Mesenchymal stem cell (in vitro differentiated cells and primary cell): ENCODE measurements at places on chromosomes 1 and 21.

- no peak for DNase-seq
Measured at GRCh38 chr1:110254604-110255391, 44.7 kb downstream of the KCNC4 start.

GRCh38 chr1:177794376-177794991, 175.4 kb downstream of the SEC16B start:
- no peak for DNase-seq

DNA sequence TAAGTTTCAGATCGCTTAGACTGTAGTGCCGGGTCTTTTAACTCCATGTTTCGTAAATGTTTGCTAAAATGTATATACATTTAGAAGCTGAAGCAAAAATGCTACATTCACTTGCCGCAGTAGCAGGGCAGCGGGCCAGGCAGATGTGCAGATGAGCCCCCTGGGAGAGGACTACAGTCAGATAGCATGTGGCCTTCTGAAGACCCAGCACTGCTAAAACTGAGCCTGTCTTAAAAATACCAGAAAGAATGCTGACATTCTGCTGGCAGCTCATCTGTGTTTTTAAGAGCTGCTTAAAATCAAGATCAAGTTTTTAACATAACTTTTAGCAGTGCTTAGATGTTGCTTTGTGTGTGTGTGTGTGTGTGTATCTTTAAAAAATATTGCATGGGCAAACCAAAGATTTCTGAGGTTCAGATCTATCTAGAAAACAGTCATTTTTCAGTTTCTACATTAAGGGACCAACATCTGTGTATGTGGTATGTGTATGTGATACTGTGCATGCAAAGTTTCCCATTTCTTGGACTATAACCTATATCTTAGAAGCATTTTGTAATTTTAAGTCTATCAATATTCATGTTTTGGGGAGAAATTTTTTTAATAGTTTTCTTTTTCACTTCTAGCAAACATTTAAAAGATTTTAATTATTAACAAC, 31.7 kb downstream of the CHRM3 start:
- no peak for DNase-seq

DNA sequence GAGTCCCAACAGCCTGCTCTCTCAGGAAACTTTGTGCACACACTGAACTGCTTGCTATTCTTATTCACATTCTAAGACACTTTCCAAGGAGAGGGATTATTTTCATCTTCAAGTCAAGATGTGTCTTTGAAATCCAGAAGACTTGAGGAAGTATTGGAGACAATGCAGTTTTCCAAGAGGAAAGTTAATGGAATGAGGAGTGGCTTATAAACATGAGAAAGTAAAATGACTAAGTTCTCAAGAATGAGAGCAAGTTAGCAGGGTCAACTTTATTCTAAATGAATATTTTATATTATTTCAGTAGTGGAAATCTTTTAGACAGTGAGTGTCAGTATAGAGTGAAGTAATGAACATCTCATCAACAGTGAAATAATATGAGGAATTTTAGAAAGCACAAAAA, 1239.3 kb downstream of the MRPL39 start:
- no peak for DNase-seq

GRCh38 chr1:112388436-112388835, 7.6 kb upstream of the CTTNBP2NL start:
- no peak for DNase-seq

DNA sequence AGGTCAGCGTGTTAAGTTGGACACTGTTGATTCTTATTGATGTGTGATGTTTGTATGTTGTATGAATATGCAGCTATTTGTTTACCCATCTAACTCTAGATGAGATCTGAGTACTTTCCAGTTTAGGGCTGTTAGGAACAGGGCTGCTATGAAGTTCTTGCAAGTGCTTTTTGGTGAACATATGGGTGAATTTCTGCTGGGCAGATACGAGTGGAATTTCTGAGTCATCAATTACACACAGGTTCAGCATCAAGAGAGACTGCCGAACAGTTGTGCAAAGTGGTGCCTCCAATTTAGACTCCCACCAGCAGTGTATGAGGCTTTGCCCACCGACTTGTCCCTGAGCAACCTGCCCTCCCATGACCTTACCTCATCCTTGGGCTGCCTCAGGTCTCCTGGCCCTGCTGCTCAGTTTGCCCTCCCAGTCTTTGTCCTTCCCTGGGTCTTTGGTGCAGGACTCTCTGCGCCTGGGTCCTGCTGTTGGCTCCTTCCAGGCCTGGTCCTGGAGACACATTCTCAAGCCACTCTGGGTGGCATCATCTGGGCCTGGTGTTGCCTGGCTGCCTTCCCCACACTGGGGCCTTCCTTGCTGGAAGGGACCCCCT, 343.6 kb downstream of the PTPRU start:
- DNase-seq, result peak; percentile 37

- peak; percentile 30 for DNase-seq
Measured at GRCh38 chr1:109466452-109467300, at the start of gene SYPL2. SYPL2 (plus strand) TSS chr1:109466546; CDS start chr1:109466844, 298 bp downstream.

GRCh38 chr1:153352523-153352922, 3.9 kb upstream of the PGLYRP4 start:
- DNase-seq, result peak; percentile 62

DNA sequence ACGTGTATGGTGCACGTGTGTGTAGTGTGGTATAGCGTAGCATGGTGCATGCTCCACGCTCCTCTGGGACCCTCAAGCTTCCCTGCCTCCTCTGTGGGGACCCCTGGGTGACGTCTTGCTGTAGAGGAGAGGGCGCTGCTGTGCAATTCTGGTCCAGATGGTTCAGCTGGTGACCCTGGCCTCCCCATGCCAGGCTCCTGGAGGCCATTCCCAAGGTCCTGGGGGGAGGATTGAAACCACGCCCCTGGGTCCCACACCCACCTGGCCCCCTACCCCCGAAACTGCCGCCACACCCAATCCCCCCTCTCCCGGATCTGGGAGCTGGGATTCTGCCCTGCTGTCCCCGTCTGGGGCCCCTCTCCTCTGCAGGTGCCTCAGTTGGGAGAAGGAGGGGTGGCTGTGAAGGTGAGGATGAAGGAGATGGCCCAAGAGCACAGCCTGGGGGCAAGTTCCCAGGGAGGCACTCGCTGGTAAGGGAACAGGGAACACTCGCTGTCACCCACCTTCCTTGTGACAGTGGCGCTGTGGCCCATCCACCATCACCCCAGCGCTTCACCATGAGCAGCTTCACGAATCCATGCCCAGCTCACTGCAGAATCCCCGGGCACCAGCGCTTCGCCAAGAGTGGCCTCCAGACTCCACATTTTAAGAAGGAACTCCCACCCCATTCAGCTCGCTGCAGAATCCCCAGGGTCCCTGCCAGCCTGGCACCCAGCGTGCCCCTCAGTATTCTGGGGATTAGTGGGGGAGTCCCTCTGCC, 38.0 kb downstream of the WDR4 start:
- no peak for DNase-seq

GRCh38 chr1:230368363-230368762, 57.8 kb downstream of the PGBD5 start:
- DNase-seq, result peak; percentile 32

DNA sequence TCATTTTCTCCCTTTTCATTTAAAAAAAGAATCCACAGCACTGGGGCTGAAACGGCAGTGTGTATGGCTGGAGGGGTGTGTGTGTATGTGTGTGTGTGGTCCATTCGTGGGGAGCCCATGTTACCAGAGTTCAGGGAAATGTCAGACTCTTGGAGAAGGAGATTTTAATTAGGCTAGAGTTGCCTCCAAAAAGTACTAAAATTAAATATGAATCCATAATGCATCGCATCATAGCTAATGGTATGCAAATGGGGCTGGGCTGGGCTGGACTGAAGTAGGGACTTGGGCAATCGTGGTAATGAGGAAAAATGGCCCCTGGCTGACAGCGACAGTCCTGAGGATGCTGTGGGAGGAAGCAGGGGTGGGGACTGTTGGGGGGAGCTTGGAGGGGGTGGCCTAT, 24.8 kb downstream of the GRIK3 start:
- DNase-seq, result no peak

- DNase-seq, result no peak
Measured at GRCh38 chr1:203995228-203995627, 77.7 kb upstream of the SOX13 start.

DNA sequence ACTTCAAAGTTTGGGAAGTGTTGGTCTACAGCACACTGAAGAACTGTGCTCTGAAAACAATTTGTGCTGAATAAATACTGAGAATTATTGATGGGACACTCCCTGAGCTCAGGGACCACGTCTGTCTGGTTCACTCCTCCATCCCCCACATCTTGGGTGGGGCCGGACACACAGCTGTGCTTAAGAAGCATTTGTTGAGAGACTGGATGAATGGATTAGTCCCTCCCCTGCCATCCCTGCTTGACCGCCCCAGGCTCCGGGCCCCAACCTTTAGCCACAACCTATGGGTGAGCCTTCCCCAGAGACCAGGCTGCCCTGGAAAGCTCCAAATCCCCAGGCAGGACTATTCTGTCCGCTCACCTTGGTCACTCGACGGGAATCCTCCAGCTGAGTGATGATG, 7.5 kb downstream of the TRIM63 start:
- no peak for DNase-seq

DNA sequence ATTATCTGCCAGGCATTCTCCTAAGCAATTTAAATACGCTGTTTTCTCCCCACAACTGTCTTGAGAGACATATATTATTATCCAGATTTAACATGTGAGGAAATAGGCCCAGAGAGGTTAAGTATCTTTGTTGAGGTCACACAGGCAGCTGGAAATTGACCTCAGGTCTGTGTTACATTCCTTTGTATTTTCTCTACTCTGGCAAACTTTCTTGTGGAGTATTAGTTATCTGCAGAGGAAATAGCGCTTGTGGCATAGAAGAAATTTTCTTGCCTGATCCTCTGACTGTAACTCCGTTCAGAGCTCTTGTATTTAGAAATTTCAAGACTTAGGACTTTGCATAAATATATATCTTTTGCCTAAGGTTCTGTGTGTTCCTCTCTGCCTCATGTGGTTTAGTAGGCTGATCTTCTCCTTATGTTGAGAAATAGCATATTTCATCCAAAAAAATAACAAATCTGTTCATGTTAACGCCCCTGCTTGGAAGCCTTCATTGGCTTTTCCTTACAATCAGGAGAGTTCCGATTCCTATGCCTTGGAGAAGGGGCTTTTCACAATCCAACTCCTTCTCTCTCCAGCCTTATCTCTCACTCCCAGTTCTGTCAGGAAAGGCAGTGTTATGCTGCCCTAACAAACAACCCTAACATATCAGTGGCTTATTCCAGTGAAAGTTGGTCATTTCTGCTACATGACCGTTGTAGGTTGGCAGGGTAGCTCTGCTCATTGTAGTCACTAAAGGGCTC, 2.5 kb upstream of the JUN start:
- peak; percentile 43 for DNase-seq

- no peak for DNase-seq
Measured at GRCh38 chr1:214044438-214045214, 56.9 kb downstream of the PROX1 start.

- no peak for DNase-seq
Measured at GRCh38 chr1:55527831-55528230, 312.7 kb upstream of the USP24 start.

- no peak for DNase-seq
Measured at GRCh38 chr1:196910215-196910614, 22.4 kb downstream of the CFHR4 start.

DNA sequence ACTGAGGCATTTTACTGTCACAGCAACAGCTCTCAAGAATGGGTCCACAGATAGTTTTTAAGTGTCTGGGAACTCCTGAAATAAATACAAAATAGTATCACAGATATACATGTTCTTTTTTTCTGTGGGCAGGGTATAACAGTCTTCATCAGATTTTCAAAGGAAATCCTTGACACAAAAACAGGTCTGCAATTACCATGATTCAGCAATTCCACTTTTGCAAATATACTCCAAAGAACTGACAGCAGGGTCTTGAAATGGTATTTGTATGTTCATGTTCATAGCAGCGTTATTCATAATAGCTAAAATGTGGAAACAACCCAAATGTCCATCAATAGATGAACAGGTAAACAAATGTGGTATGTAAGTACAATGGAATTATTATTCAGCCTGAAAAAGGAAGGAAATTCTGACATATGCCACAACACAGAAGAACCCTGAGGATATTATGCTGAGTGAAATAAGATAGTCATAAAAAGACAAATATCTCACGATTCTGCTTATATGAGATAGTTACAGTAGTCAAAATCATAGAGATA, 85.0 kb downstream of the EPS15 start:
- DNase-seq, result no peak

GRCh38 chr1:12439073-12439472, 178.9 kb downstream of the DHRS3 start:
- DNase-seq, result no peak

DNA sequence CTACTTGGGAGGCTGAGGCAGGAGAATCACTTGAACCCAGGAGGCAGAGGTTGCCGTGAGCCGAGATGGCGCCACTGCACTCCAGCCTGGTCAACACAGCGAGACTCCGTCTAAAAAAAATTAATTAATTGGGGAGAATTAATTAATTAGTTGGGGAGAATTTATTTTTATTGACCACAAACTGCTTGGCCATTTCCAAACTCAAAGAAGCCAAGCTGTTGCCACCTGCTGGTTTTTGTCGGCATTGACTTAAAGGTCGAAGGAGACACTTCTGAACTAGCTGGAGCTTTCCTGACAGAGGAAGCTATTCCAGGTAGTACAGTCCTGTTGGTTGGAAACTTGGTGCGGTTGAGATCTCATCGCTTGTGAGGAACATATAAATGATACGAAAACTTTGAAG, 13.1 kb downstream of the MAP1LC3C start:
- DNase-seq, result peak; percentile 50

DNA sequence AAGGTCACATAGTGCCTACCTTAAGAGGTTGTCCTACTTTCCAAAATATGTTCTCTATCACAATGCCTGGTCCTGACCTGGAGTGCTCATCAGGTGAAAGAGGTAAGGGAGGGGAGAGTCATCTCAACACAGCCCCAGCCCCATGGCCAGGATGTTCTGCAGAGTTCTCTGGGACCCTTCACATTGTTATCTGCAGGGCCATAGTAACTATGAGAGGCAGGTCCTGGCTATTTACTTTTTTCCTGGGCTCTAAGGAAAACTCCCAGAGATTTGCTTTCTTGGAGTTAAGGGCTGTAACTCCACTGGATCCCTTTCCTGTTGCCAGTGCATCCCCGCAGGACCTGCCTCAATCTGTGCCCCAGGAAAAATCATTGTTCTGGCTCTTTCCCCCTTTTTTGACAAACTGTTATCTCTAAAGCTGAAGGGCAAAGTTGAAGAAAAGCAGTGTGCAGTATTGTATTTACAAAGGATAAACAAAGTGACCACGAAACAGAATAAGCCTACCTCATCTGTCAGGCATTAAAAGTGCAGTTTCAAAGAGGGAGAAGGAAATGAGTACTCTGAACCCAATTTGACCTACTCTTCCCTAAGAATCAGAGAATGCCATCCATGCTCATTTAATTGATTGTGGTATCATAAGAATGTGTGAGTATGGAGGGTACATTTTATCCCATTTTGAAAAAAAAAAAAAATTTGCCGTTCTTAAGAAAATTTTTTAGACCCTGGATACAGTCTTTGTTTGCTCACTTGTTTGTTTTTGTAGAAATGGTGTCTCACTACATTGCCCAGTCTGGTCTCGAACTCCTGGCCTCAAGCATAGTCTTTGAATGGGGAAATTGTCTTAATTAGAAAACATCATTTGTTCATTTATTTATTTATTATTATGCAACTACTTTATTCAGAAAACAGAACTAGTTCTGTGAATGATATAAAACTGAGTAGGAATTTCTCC, 149.6 kb downstream of the RHOU start:
- peak; percentile 71 for DNase-seq

GRCh38 chr1:71857862-71858261, 424.5 kb downstream of the NEGR1 start:
- no peak for DNase-seq
